ENCODE measurements at places on chromosomes 11 and 22. TPM values are rescaled to one million over a fixed set of nuclear protein-coding genes. Genes with fewer than 3 reads are reported as not detected.

The JHY gene
- 1.3 TPM for total RNA-seq

The HORMAD2 gene
- total RNA-seq: not detected

The FANCF gene
- total RNA-seq: 11.1 TPM

The UBQLN3 gene
- 0.15 TPM for total RNA-seq

The KRTAP5-2 gene
- total RNA-seq: not detected

The C22orf39 gene
- 12.7 TPM for total RNA-seq

The PAAF1 gene
- 17.5 TPM for total RNA-seq

The CYP2R1 gene
- 10.6 TPM for total RNA-seq

The OR8G1 gene
- 0.17 TPM for total RNA-seq

The SCUBE2 gene
- 1.5 TPM for total RNA-seq

The AIFM3 gene
- 2.6 TPM for total RNA-seq

Data from smooth muscle cell of trachea (primary cell).